ENCODE measurements at places on chromosomes 7 and 10.

- no peak for DNase-seq
These were observed 611.9 kb upstream of the FOXK1 start for GRCh38 chr7:4070214-4070613.

GRCh38 chr10:2263561-2263960 lies 526.2 kb upstream of the ADARB2 start:
- no peak for DNase-seq

DNA sequence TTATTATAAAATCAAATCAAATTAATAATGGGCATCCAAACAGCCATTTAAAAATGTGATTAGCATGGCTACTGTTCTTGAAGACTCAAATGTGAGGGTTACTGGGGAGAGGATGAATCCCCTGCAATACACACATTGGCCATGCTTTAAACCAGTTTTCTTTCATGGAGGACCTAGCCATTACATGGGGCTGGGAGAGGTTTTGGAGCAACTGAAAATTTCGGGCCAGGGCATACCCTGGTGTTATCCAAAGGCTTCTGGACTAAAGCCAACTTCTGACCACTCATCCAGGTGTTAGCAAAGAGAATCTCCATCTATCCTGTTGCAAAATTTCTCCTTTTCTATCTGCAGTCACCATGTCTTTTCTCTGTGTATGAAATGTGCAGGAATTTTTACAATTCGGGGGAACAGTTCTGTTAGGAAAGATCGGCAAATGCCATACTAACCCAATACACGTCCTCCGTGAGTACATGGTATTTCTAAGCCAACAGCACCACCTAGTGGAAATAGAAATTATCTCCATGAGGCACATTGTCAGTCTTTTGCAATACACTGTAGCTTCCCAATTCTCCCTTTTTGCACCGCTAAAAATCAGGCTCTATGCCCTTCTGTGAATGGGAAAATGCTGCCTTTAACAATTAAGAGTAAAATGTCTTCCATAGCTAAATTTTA lies 47.0 kb upstream of the ZNF107 start:
- no peak for DNase-seq

DNA sequence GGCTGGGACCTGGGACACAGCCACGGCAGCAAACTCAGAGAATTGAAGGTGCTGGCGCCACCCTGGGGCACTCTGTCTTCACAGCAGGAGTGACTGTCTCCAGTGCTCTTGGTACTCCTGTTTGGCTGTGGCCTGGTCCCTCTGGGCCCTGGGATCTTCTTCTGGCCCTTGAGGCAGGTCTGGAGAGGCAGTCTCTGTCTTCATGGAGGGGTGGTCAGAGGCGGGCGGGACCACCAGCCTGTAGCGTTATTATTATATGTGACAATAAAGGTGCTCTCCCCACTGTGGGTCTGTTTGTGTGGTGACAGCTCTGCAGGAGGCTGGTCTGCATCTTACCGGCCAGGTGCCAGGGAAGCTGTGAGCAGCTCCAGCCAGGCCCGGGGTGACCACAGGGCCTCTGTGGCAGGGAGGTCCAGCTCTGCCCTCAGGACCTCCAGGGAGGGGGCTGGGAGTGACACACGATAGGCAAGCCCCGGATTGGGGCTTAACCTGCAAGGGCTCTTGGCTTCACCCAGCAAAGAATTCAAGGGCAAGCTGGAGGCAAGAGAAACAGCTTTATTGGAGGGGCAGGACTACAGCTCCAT lies 70.3 kb downstream of the MYL10 start:
- no peak for DNase-seq

DNA sequence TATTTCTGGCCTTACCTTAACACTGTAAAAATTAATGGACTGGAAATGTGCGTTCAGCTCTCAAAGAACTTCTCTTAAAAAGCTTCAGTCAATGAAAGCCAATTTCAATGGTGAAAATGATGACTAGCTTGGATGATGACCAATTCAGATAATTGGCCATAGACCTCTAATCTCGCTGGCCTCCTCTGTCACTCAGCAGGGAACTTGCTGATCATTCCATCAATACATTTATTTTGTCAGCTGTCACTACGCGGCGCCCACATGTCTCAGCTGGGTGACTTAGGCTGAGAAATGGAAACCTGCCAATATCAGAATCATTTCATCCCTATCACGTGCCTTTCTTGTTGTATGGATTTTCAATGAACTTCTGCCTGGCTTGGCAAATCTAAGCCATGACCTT lies 673.0 kb upstream of the AUTS2 start:
- DNase-seq: no peak

GRCh38 chr7:20269726-20270125 lies 52.5 kb upstream of the MACC1 start:
- DNase-seq: no peak

DNA sequence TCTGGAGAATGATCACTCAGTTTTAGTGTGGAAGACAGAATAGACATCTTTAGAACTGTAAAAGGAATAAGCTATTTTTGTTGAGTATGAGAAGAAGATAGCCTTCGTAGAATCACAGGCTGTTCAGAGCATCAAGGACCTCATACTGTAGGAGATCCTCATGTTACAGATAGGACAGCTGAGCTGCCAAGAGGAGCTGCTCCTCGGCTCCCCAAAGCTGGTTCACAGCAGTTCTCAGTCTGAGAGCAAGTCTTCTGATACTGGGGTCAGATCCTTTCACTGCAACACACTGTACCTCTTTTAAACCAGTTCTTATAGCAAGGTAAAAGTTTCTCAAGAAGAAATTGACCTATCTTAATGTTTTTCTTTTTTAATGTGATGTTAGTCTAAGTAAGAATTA lies 17.1 kb downstream of the CCNY start:
- DNase-seq: no peak

- no peak for DNase-seq
These were observed 79.8 kb upstream of the RSU1 start for GRCh38 chr10:16896993-16897392.

- DNase-seq: no peak
These were observed 21.9 kb downstream of the ASAH2 start for GRCh38 chr10:50229460-50229859.

DNA sequence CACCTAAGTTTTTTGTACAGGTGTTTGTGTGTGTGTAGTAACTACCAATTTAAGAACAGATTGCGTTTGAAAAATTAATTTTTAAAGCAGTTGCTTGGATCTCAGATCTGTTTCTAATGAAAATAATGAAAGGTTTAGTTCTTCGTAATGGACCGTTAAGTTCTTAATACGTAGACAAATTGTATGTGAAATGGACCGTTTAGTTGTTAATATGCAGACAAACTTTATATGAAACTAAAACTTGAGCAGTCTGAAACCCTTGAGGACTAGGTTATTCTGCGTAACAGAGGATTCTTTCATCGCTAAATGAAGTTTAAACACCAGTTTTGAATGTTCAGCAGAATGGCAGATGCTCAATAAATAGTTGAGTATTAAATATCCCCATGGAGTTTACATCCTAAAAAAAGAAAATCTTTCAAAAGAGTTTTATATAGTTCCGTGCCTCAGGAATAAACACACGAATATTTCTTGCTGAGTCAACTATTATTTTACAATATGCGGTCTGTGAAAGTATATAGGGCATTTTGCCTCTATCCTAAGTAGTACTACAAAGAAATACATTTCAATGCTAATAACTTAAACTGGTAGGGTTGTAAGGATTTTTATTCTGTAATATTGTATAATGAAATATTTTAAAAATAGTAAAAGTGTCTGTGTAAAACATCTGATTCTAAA lies 1.2 kb downstream of the DBF4 start:
- DNase-seq: no peak

GRCh38 chr10:28991333-28992270 lies 297.3 kb upstream of the LYZL1 start:
- no peak for DNase-seq

DNA sequence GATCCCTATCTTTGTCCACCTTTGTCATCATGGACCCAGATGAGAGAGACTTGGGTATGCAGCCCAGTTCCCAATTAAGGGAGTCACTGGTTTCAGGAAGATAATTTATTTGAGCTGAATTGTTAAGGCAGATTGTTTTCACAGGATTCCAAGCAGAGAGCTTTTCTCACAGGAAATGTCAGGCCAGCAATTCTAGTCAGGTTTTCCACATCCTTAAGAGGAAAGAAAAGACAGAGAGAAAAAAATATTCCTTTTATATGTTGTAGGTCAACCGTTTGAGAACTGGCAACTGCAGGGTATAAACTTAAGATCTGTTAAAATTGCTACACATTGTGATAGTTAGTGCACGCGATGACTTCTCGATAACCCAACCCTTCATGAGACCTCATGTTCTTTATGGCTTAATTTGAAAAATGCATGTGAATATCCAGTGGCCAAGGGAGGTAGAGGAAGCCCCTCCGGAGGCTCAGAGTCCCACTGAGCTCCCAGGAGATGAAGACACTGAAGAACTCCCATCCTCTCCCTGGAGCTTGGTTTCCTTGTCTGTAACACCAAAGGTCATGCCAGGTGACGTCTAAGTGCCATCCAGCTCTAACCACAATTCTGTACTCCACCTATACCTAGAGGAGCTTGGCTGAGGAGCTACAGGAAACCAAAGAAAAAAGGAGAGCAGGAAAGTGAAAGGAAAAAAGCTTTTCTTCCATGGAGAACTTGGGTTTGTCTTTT lies 45.6 kb downstream of the MINDY4 start:
- DNase-seq: no peak

DNA sequence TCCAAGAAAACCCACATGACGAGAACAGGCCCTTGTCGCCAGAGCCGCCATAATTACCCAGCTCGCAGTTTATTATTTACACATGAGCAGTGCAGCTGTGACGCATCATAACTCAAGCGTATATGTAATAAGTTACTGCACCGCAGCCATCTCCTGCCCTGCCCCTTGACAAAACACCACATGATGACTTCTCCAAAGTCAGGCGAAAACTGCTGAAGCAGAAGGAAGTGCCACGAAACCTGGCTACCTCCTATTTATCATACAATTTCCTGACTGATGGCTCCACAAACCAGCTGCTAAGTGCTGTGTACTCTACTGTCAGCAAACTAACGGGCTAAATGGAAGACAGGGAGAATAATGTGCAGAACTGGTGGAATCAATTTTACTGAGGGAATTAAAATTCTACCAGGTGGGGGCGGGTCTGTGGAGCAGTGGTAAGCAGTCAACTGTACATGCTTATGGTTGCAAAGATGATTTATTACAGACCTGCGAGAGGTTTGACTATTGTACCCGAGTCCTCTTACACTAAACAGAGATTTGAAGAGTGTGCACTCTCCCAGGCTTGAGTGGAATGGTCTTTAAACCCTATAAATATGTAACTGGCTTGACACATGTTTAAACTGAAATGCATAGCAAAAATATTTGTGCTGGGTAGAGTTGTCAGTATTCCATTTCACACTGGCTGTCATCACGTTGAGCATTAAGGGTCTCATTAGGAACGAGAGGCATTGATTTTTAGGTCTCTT lies 156.0 kb downstream of the GLI3 start:
- no peak for DNase-seq

DNA sequence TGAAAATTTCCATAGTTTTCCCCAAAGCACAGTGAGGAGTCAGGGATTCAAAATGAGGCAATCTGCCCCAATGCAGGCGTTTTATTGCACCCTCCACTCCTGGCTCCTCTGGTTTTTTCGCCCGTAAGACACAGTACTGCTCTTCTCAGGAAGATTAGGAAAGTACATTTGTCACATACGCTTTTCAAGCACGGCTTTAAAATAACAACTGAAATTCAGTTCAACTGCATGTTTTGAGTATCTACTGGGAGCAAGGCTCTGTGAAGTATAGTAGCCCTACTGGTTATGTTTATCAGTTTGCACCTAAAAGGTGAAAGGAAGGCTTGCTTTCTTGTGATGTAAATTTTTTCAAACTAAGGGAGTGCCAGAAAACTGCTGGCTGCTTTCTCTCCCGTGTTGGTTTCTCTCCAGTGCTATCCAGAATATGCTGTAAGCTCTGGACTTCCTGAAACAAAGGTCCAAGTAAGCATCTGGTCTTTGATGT lies 1.9 kb upstream of the SGMS1 start:
- no peak for DNase-seq

GRCh38 chr7:64875658-64876406 lies 27.2 kb upstream of the ZNF273 start:
- no peak for DNase-seq

DNA sequence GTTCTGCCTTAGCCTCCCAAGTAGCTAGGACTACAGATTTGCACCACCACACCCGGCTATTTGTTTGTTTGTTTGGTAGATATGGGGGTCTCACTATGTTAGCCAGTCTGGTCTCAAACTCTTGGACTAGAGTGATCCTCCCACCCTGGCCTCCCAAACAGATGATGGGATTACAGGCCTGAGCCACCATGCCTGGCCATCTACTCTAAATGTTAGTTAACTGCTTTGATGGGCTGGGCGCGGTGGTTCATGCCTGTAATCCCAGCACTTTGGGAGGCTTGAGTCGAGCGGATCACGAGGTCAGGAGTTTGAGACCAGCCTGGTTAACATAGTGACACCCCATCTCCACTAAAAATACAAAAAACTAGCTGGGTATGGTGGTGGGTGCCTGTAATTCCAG lies 74.8 kb downstream of the SEPTIN14 start:
- no peak for DNase-seq

DNA sequence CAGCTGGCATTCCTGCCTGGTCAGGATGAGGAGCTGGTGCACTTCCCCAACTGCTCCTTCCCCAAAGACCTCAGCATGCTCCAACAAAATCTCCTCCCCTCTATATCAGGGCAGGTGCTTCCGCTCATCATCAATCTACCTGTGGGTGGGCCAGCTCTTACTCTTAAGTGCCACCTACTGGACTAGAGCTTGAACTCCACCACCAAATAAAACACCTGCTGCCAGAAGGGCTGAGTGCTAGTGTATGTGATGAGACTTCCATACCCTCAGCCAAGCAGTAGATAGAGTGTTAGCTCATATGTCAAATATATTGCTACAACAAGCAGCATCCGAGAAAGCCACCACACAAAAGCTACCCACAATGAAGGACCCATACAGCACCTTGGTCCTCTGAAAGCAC lies 264.3 kb downstream of the RNLS start:
- DNase-seq: no peak

DNA sequence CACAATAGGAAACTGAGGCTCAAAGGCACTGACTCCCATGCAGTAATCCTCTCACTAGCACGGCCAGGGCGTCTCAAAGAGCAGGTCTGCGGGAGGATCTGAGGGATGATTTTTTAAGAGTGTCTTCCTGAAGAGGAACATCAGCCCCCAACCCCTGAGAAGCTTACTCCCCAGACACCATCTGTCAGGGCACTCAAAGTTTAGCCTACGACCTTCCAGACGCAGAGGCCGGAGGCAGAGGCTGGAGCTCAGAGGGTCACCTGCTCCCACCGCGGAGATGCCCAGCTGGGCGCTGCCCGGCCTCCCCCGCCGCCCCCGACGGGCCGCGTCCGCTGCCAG lies 1.7 kb downstream of the ZNF777 start:
- DNase-seq: no peak

GRCh38 chr10:61389887-61390286 lies 63.3 kb downstream of the TMEM26 start:
- DNase-seq: no peak

- no peak for DNase-seq
These were observed 89.9 kb downstream of the ADCY1 start for GRCh38 chr7:45663965-45664633.

- DNase-seq: no peak
These were observed 22.2 kb upstream of the PARP12 start for GRCh38 chr7:140084972-140085371.
